ENCODE measurements at places on chromosomes 5 and 9.

GRCh38 chr5:88829054-88829453 lies 53.9 kb downstream of the MEF2C start:
- DNase-seq = no peak

DNA sequence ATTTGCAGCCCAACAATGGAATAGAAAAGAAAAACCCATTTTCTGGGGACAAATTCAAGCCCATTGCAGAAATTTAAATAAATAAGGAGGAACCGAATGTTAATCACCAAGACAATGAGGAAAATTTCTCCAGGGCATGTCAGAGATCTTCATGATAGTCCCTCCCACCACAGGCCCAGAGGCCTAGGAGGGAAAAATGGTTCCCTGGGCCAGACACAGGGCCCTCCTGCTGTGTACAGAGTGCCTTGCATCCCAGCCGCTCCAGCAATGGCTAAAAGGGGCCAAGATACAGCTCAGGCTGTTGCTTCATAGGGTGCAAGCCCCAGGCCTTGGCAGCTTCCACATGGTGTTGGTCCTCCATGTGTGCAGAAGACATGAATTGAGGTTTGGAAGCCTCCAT lies 73.4 kb upstream of the FOXE1 start:
- no peak for DNase-seq

- DNase-seq = no peak
Measured at GRCh38 chr5:60365001-60365400, 335.0 kb downstream of the DEPDC1B start.

DNA sequence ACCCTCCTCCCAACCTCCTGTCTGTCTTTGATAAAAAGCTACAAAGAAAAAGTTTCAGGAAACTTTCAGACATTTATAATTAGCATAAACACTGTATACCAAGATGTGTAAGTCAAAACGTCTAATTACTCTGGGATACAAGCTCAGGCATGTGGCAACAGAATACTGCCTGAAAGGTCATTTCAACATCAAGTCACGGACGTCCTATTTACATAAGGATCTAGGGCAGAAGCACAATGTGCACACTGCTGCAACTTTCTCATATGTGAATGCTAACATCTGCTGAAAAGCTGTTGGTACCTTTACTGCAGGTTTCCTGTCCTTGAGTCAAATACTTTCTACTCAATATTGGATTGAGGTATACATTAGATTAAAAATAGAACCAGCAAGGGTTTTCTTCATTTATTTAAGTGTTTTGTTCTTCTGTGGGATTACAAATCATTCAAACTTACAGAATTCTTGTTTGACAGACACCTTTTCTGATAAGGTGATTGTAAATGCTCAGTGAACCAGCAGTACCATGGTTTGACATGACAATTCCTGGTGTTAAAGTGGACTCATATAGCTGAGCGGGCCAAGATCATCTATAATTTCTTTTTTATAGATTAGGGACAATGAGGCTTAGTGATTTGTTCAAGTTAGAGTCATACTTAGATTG lies 36.8 kb downstream of the ELL2 start:
- no peak for DNase-seq

- no peak for DNase-seq
Measured at GRCh38 chr9:14906000-14906399, 4.2 kb downstream of the FREM1 start.

DNA sequence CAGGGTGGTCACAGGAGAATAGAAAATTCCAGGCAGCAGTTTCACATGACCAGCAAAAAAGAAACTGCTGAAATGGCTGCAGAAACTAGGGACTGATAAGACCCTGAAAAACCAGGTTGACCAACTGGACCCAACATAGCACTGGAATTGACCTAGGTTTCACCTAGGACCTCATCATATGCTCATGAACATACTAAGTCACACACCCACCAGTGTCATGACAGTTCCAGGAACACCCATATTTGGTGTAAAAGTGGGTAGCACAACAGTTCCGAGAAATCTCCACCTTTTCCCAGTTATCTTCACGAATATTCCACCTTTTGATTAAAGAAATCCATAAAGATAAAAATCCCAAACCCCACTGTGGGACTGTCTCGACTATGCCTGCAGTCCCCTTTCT lies 182.2 kb downstream of the AGTPBP1 start:
- no peak for DNase-seq

DNA sequence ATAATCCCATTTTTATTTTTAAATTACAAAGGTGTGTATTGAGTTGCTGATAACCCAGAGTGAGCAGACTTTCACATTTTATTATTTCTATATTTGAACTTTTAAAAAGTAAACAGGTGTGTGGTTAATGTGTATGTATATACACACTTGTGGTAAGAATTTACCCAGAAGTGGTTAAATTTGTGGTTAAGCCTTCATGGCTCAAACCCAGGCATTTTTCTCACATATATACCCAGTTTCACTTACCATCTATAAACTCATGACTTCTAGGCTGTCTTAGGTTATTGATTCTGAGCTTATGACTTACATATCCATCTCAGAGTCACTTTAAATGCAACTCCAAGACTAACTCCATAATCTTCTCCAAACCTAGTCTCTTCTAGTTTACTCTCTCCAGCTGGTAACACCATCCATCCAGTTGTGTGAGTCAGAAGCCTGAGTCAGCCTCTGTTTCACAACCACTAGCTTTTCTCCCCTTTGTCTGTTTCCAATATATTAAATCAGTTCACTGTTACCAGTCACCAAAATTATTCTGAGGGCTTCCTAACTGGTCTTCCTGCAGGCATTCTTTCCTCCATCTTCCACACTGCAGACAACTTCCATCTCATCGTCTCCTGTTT lies 20.2 kb downstream of the ZBED3 start:
- DNase-seq = no peak

- no peak for DNase-seq
Measured at GRCh38 chr5:147081311-147081764, 153.5 kb upstream of the STK32A start.

GRCh38 chr5:74021126-74021525 lies 395.1 kb downstream of the ARHGEF28 start:
- DNase-seq = no peak

- DNase-seq = no peak
Measured at GRCh38 chr5:68778484-68778883, 315.3 kb upstream of the SLC30A5 start.

DNA sequence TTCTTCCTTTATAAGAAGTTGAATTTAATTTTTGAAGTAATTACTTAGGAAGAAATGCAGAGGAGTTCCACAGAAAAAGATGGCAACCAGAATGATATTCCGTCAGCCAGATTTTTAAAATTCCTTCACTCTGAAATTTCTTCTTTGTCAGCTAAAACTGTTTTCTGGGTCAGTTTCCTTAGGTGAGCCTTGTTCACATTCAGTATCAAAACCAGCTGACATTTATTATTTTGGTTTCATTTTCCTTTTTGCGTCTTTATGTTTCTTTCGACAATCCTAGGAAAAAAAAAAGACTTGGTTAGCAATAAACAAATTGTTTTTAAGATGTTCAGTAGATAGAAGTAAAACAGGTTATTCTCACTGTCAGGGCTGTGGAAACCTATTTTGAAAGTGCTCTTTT lies 4.1 kb upstream of the IARS1 start:
- DNase-seq = no peak

DNA sequence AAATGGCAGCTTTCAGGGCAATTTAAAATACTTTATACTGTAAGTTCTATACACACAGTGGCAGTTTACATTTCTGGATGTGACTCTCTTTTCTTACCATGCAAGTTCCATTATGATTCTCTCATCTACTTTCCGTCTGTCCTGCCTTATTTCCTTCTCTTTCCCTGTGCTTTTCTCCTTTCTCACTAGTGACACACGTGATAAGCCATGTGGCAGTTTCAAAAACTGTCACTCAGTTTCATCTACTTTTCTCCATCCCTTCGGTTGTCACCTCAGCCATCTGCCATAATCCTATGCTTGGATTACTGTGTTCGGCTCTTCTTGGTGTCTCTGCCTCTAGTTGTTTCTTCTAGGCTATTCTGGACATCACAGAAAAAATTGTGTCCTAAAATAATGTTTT lies 46.8 kb upstream of the ATG10 start:
- DNase-seq = no peak

DNA sequence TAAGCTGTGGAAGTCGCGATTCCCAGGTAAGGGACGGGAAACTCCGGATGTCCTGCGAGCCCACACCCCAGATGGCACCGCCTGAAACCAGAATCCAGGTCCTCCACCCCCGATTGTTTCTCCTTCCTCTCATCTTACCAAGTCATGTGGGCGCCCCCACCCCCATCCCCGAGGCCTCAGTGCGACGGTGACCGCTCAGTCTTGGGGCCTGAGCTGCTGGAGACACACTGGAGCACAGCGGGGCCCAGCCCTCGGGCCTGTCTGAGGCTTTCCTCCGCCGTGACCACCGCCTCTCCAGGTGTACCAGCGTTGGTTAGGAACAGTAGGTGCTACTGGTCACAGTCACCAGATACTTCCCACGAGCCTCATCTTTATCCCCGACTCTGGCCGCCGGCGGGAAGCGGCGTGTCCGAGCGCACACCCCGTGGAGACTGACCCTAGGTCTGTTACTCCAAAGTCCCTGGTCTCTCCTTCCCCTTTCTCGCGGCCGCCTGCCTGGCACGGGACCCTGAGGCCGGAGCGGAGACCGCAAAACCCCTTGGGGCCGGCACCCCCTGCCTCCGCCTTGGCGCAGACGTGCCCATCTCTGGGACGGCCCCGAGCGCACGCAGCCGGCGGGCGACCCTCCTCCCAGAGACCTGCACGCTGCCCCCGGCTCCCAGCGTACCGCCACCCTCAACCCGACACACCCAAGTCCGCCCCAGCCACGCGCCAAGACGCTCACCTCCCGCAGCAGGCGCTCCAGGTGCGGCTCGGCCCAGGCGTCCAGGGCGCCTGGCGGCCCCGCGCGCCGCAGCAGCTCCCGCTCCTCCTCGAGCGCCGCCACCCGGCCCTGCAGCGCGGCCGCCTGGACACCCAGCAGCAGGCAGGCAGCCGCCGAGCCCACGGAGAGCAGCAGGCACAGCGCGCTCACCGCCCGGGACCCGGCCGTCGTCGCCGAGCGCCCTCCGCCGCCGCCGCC lies 733 bp downstream of the COL23A1 start:
- no peak for DNase-seq

DNA sequence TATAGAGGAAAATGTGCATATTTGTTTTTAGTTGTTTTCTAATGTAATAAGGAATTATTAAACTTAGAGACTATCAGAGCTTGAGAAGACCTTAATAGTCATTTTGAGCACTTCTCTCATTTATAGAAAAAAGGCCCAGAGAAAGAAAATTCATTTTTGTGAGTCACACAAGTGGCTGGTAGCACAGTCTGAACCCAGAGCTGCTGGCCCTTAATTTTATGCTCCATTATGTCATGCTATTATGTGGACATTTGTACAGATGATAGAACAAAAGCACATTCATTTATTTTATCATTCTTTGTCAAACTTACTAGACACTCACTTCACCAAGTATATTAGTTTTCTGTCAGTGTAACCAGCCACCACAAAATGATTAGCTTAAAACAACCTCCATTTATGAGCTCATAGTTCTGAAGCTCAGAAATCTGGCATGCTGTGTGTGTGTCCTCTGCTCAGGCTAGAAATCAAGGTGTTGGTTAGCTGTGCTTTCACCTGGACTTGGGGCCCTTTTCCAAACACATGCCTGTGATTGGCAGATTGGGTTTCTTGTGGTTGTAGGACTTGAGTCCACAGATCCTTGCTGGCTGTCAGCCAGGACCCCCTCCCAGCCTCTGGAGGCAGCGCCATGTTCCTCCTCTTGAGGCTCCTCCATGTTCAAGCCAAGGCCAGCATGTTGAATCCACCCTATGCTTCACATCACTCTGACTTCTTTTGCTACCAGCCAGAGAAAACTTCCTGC lies 188.9 kb downstream of the ARHGAP26 start:
- no peak for DNase-seq

GRCh38 chr5:57346328-57346727 lies 136.3 kb downstream of the ACTBL2 start:
- DNase-seq = no peak

GRCh38 chr5:6822068-6822467 lies 108.8 kb downstream of the TENT4A start:
- no peak for DNase-seq

GRCh38 chr5:152264645-152265254 lies 140.3 kb downstream of the NMUR2 start:
- DNase-seq = no peak

- no peak for DNase-seq
Measured at GRCh38 chr5:140084541-140084940, 29.4 kb upstream of the PURA start.

DNA sequence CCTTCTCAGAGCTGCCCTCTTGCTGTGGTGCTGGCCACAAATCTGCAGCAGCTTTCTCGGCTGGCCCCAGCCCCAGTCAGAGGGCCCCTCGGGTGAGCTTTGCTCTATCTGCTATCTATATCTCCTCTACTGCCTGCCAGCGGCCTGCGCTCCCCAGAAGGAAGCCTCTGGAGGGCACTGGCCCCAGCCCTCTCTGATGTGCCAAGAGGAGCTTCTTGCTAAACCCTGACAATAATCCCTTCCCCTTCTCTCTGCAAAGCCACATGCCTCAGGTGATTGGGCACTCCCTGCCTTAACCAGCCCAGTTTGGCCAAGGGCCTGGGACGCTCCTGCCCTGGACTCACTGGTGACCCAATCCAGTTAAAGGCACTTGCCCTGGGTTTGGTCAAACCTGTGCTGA lies 42.7 kb downstream of the CAMK2A start:
- DNase-seq = no peak

- no peak for DNase-seq
Measured at GRCh38 chr5:143297756-143298155, 105.7 kb downstream of the NR3C1 start.

DNA sequence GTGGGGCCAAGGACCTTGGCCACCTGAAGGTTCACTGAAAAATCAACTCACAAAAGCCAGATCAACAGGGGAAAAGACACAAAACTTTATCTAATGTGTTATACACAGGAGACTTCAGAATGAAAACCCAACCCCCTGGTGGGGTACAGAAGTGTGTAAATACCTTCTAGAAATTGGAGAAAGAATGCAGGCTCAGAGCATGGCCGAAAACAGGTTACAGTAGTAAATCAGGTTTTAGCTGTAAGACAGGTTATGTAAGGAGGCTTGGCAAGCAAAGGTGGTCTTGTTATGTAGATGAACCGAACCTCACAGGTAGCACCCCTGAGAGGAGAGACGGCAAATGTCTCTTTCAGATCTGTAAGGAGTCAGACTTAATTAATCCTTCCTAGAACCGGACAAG lies 10.0 kb downstream of the CEMIP2 start:
- no peak for DNase-seq
